ENCODE measurements at places on chromosomes 7 and 10. TPM values are rescaled to one million over a fixed set of nuclear protein-coding genes. Genes with fewer than 3 reads are reported as not detected.

DNA sequence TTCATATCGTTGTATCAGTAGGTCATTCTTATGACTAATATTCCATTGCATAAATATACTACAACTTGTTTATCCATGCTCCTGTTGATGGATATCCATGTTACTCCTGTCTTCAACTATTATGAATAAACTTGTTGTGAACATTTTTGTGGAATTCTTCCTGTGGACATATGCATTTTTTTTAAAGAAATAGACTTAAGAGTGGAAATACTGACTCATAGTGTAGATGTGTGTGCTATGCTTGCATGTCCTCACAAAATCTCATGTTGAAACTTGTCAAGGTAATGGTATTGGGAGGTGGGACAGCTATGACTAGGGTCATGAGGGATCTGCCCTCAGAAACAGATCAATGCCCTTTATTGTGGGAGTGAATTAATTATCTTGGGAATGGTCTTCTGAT is 240.5 kb upstream of the PRSS58 start:
- no peaks in the 10 kb centered on the region for H3K27me3 ChIP-seq
- H3K36me3 ChIP-seq: no peaks in the 10 kb centered on the region
- no peak overlapping the region for H3K27ac ChIP-seq
- H3K4me3 ChIP-seq: no peak overlapping the region
- no peaks in the 10 kb centered on the region for H3K4me1 ChIP-seq
- no peak for DNase-seq

DNA sequence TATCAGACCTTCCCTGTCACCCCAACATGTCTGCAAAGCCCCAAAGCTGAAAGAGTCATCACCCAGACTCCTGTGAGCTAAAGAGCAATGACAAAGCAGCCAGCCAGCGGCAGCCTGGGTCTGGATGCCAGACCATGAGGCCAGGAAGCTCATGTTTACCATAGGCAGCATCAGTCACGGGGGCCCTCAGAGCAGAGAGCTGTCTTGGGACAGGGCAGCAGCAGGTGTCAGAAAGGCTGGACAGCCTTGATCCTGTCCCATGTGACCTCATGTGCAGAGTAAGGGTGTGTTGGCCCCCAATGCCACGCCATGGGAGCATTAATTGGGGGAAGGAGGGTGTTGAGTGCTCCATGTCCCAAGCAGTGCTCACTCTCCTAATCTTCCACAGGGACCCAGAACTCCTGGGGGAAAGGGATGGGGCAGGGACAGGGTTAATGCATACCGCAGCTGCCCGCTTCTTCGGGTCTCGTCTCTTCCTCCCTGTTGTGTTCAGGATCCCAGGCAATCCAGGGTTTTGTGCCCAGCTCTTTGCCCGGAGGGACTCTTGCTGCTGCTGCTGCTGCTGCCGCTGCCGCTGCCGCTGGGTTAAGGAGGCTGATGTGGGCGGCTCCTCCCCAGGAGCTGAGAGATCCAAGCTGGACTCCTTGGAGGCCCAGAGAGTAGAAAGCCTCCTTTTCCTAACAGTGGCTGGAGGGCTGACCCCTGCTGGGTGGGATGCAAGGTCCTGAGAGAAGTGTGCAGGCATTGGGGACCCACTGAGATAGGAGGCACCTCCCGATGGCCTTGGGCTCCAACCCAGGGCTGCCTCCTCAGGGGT is 7.1 kb downstream of the CCDC201 start:
- H3K4me1 ChIP-seq: no peaks in the 10 kb centered on the region
- no peak overlapping the region for H3K27ac ChIP-seq
- H3K4me3 ChIP-seq: no peak overlapping the region

- H3K27ac ChIP-seq: no peak overlapping the region
- DNase-seq: no peak
- H3K4me1 ChIP-seq: peaks cover 9% of the 10 kb centered on the region
Observed at GRCh38 chr7:64795176-64795575, 948 bp downstream of the ZNF138 start.

RET gene
- 1.8 TPM for total RNA-seq

DNA sequence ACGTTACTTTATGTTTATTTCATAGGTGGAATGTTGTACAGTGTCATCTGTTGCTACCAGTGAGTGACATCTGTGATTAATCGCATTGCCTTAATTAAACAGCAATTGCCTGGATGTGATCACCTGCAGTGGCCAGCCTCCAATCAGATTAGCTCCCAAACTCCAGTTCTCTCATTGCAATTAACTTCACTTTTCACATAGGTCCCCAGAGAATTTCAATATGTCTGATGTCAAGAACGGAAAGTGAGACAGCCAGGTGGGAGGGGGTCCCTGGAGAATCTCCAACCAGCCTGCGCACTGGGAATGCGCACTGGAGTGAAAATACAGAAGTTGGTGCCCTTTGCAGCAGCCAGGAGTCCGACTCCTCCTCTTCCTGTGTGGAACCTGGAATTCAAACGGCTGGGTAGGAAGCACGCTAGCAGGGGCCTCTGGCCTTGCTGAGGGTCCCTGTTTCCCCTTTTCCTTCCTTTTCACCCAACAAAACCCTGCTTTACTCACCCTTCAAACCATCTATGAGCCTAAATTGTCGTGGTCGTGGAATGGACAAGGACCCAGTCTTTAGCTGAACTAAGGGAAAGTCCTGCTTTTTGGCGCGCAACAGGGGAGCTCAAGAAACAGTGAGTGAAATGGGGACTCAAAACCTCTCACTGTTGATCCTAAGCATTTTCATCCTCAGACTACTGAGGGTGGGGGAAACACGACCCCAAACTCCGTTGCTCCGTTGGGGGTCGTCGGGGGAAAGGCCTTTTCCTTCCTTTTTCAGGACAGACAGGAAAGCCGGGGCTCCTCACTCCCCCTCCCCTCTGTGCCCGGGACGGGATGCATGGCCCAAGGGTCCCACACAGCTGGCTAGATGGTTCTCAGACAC is 1355.5 kb upstream of the LRRTM3 start:
- DNase-seq: no peak
- H3K4me1 ChIP-seq: no peaks in the 10 kb centered on the region
- peak overlapping the region; percentile 60 for H3K4me3 ChIP-seq
- no peaks in the 10 kb centered on the region for H3K27me3 ChIP-seq
- H3K27ac ChIP-seq: no peak overlapping the region

LIPK gene
- 3.2 TPM for total RNA-seq

DNA sequence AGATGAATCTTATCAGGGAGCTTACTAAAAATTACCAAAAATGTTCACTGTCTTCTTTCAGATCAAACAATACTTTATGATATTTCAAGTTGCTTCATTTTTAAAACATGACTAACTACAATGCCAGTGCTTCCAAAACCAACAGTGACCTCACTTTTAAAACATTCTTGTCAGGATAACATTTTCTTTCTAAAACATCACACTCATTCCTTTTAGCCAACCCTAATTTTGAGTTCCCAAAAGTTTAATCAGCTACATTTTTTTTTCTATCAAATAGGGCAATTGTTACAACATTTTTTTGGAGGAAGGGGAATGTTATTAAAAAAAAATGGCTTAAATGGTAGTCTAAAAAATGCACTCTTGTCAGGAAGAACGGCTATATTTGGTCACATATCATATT is 37.3 kb downstream of the RTKN2 start:
- no peaks in the 10 kb centered on the region for H3K36me3 ChIP-seq
- no peak for DNase-seq
- H3K4me3 ChIP-seq: no peak overlapping the region
- no peaks in the 10 kb centered on the region for H3K27me3 ChIP-seq
- no peaks in the 10 kb centered on the region for H3K4me1 ChIP-seq
- no peak overlapping the region for H3K27ac ChIP-seq

GRCh38 chr10:133306941-133307379 is 1.7 kb downstream of the TUBGCP2 start:
- H3K36me3 ChIP-seq: no peaks in the 10 kb centered on the region
- no peak overlapping the region for H3K4me3 ChIP-seq
- no peaks in the 10 kb centered on the region for H3K4me1 ChIP-seq

DNA sequence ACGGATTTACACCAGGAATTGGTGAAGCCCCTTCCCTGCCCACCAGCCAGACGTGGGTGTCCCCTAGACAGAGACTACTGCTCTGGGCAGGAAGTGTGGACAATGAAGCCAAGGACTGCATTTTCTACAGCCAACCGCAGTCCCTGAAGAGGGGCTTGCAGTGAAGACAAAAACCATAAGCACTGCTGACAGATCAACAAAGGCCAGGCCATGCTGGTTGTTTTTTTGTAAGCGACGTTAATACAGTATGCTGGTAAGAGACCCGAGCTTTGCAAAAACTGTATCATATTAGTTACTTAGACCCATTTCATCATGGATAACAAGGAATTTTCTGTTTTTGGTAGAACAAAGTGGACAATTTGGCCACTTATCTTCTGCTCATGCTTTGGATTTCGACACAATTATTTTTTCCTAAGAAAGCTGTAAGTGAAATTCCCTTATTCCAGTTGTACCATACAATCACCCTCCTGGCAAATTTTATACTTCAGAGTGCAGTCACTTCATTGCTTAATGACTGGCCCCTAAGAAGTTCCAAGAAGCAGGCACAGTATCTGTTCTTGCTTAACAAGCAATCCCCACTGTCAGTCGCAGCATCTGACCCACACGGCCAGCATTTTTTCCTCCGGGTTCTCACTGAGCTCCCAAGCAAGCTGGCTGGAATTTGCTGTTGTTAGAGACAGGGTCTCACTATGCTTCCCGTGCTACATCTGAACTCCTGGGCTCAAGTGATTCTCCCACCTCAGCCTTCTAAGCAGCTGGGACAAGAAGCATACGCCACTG is 163.5 kb downstream of the PARD3 start:
- H3K4me1 ChIP-seq: no peaks in the 10 kb centered on the region
- DNase-seq: no peak
- no peaks in the 10 kb centered on the region for H3K36me3 ChIP-seq
- no peak overlapping the region for H3K4me3 ChIP-seq
- no peaks in the 10 kb centered on the region for H3K27me3 ChIP-seq

GRCh38 chr7:66747881-66748511 is 7.5 kb downstream of the RABGEF1 start:
- no peaks in the 10 kb centered on the region for H3K4me1 ChIP-seq
- no peak overlapping the region for H3K4me3 ChIP-seq
- H3K27ac ChIP-seq: no peak overlapping the region
- no peaks in the 10 kb centered on the region for H3K36me3 ChIP-seq
- DNase-seq: no peak
- no peaks in the 10 kb centered on the region for H3K27me3 ChIP-seq

- DNase-seq: no peak
- peaks cover 12% of the 10 kb centered on the region for H3K4me1 ChIP-seq
- no peaks in the 10 kb centered on the region for H3K27me3 ChIP-seq
- H3K36me3 ChIP-seq: no peaks in the 10 kb centered on the region
Observed at GRCh38 chr7:74183142-74183541, 9.0 kb downstream of the EIF4H start.

GPRIN2 gene
- 6.9 TPM for total RNA-seq

EVX1 gene
- total RNA-seq: not detected

GRCh38 chr10:91893051-91893450 is 16.2 kb downstream of the FGFBP3 start:
- no peak overlapping the region for H3K4me3 ChIP-seq
- H3K36me3 ChIP-seq: no peaks in the 10 kb centered on the region
- no peak for DNase-seq
- H3K27me3 ChIP-seq: no peaks in the 10 kb centered on the region

Data from breast epithelium (tissue), 4 donors.